ENCODE measurements at places on chromosomes 2 and 18.

DNA sequence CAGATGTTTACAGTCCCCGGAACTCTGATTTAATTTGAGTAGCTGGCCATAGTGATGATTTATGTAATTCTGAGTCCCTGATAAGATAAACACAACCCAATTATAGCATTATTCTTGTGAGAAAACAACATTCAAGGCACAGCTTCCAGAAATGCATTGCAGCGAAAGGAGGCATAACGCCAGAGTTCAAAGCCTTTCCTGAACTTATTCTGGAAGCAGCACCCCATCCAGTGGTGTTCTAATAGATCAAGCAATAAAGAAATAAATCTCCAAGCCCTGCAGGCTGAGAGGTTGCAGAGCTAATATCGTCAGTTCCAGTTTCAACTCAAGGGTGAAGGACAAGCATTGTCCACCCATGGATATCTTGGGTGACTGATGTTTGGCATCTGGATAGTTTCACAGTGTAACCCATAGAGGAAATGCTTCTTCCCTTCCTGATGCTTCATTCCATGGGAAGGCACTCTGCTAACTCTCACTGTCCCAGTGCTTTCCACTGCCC lies 18.8 kb downstream of the CDH2 start:
- DNase-seq, result no peak

- no peak for DNase-seq
Observed at GRCh38 chr2:100513650-100514049, 43.4 kb downstream of the NMS start.

DNA sequence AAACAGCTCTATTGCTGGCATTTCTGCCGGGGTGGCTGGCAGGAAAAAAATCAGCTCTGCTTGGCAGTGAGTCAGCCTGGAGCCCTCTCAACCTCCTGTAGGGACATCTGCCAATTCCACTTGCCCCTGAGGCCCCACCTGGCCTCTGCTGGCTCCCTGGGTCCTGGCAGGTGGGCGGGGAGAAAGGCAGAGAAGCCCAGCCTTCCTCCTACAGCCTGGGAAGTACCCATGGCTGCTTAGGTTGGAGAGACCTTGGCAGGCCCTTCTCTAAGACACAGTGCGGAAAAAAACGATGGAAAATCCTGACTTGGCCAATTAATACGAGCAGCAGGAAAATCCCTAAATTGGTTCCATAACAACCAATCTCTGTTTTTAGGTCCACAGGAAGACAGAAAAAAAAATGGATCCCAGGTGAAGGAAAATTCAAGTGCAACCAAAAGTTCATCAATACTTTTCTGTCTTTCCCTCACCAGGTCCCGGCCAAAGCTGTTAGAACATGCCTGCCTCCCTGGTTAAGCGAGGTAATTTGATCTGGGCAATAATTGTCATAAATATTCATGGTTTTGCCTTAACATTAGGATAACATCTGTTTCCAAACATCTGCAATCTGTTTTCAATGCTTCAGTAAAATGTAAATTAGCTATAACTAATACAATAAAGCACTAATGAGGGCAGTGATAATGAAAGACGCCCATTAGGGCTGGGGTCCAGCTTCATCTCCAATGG lies 245.9 kb downstream of the TFCP2L1 start:
- DNase-seq, result peak; percentile 50

GRCh38 chr2:23449413-23449812 lies 64.4 kb downstream of the KLHL29 start:
- DNase-seq, result no peak

DNA sequence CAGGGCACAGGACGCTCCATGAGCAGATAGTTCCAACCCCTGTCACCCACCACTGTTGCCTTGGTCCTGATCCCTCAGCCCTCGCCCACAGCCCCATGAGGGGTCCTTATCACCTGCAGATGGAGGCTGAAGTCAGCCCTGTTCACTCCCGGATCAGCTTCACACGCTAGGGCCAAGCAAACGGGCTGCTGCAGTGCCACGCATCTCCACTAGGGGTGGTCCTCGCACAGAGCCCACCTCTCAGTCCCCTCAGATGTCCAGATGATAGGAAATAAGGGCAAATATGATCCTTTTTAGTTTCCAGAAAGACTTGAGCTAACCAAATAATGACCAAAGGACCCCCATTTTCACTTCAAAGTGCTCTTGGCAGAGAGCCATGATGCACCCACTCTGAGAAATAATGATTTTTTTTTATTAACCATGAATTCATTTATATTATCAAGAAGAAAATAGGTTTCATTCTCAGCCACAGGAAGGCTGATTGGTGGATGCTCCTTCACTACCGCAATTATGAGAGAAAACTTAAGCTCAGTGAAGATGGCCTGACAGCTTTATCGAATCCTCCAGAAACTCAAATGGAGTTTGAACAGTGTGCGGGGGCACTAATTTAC lies 71.9 kb upstream of the KLHL29 start:
- DNase-seq, result peak; percentile 87

GRCh38 chr2:127424598-127425520 lies 6.6 kb downstream of the PROC start:
- DNase-seq, result no peak

DNA sequence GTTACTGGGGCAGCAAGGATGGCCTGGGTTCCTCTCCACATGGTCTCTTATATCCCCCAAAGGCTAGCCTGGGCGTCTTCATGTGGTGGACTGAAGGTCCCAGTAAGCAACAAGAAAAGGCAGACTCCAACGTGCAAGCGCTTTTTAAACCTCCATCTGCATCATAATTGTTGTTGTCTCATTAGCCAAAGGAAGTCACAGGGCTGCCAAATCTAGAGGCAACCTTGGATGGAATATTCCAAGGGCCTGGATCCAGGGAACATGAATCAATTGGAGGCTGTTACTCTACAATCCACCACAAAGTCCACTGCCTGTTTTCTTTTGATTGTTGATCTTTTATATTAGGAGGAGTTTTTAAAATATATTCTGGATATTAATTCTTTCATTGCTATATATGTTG lies 118.8 kb downstream of the SH3RF3 start:
- no peak for DNase-seq

- no peak for DNase-seq
Observed at GRCh38 chr2:195408196-195408595, 248.8 kb upstream of the SLC39A10 start.

- peak; percentile 74 for DNase-seq
Observed at GRCh38 chr2:20567159-20567925, 83.6 kb downstream of the HS1BP3 start.

GRCh38 chr2:10303694-10304378 lies 1.1 kb downstream of the HPCAL1 start:
- DNase-seq, result no peak

DNA sequence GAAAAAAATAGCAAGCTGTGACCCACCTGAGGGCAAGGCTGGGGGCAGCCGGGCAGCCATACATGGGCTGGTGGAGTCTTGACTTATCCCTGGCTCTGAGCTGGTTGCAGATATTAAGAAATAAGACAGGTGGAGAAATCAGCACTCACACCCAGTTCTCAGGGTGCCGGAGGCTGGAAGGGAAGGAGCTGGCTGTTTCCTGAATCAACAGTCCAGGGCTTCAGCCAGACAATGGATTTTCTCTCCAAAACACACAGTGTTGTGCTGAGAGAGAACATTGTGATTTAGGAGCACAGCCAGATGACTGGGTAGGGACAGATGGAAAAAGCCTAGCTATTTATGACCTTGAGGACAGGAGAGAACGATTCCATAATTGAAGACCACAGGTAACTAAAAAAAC lies 208.8 kb downstream of the LDLRAD4 start:
- DNase-seq, result no peak

DNA sequence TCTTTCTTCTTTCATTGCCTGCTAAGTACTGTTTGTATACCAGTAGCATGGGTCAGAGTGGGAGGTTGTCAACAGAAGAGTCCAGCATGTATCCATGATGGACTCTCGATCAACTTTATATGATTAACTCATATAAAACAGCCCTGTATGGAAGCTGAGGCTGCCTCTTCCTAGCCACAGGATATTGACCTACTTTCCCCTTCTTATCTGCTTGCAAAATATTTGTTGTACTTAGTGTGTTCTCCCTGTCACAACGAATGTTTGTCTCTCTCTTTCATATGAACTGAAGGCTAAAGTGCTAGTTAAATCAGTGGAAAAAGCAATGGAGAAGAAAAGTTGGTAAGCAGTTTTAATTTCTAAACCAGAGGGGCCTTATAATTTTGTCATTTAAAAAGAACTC lies 17.8 kb downstream of the MYO1B start:
- no peak for DNase-seq

- no peak for DNase-seq
Observed at GRCh38 chr18:22514655-22515054, 96.9 kb upstream of the CTAGE1 start.

- peak; percentile 16 for DNase-seq
Observed at GRCh38 chr2:226849349-226849748, 13.5 kb downstream of the RHBDD1 start.
